ENCODE measurements at places on chromosomes 4 and X.

- DNase-seq: no peak
Measured at GRCh38 chr4:6986072-6986780, 56.9 kb upstream of the TADA2B start.

GRCh38 chr4:77010841-77011354, 61.3 kb downstream of the SEPTIN11 start:
- DNase-seq: no peak

- no peak for DNase-seq
Measured at GRCh38 chr4:46975812-46976553, 17.4 kb downstream of the GABRA4 start.

GRCh38 chr4:46329118-46329976, 60.6 kb downstream of the GABRA2 start:
- DNase-seq: no peak

DNA sequence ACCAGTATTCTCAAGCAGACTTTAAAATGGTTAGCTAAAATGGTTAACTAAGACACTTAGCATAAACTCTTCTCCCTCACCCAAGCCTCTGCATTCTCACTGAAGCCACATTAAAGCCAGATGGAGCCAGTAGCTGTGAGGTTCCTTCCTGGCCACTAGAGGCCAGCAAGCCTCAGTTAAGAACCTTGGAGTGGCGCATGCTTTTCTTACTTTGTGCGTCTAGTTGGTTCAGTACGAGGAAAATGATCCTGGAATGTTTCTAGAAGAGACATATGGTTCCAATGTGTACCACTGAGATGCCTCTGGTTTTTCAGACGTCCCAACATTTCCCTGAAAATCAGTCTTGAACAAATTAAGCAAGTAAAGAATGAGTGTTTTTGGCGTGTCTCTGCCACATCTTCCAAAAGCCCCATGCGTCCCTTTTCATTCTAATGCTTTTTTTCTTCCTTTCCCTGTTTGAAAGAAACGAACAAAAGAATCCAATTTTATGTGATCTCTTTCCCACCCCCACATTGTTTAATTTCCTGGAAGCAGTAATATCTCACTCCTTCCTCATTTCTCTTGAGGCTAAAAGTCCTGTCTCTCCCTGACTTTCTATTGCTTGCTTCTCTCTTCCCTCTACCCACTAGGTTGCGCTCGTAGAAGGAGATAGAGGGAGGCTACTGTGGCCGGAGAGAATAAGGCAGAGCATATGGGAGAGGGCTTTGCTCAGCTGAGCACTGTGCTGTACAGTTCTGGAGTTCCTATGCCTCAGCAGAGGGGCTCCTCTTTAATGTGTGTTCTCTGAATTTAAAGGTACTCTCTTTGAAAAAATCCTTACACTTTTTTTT, 82.9 kb upstream of the TAB3 start:
- no peak for DNase-seq

DNA sequence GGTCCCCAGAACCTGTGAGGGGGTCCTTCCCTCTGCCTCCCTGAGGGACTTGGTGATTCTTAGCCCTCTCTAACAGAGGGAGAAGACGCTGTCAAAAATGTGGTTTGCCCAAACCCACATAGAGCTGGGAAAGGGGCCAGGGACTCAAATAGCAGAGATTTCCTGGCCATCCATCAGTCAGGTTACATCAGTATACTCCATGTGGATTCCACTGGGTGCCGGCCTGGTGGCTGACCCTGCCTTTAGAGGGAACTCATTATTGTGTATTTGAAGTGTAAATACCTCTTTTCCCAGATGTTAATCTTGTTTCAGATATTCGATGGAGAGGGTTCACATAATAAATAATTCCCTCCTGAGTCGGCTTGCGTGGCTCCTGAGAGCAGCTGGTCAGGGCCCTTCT, 130.3 kb downstream of the TBL1X start:
- no peak for DNase-seq

Data from naive thymus-derived CD4-positive, alpha-beta T cell (primary cell).